CD8-positive, alpha-beta T cell (primary cell): ENCODE measurements at places on chromosomes 5 and 9.

DNA sequence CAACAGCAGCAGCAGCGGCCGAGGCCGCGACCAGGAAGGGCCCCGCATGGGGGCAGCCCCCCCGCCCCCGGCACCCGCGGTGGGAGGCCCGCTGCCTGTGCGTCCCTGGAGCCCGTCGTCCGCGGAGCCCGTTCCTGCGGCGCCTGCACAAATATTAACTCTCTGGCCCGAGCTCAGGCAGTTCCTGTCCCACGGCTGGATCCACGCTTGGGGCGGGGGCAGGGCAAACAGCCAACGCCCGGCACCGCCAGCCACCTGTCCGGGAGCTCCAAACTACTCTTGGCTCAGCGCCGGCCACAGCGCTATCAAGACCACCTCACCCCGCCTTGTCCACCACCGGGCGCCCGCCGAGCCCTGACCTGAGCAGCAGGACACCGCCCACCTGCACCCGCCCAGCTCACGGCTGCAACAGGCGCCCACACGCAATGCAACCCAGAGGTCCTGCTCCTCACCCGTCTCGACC, at the start of gene LRRC26:
Gene LRRC26 (minus strand): TSS at position 156 of the 463 bp plus-strand sequence. CDS start 108 bp downstream, at position 48.
- no peak for DNase-seq

DNA sequence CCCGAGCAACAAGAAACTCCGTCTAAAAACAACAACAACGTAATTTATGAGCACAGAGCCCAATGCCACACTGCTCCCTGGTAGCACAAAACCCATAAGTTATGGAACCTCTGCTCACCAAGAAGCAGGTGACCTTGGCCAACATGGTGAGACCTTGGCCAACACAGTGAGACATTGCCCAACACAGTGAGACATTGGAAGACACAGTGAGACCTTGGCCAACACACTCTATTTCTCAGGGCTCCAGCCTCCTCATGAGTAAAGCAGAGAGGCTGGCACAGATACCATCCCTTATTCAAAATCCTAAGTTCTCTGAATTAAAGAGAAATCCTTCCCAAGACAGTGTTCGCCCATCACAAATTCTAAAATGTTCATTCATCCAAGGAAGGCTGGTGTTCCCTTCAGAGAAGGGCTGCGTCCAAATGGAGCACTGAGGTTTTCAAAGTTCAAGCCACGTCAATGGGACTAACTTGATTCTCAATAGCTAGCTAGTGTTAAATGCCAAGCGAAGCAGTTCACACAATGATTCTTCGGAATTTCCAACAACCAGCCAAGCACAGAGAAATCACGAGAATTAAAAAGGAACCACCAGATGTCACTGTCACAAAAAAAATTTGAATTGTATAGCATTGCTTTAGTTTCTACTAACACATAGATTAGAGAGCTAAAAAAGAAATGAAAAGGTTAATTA, 29.5 kb downstream of the TTC39B start:
- DNase-seq, result no peak

GRCh38 chr5:51821697-51822096, 438.4 kb downstream of the ISL1 start:
- DNase-seq, result no peak

DNA sequence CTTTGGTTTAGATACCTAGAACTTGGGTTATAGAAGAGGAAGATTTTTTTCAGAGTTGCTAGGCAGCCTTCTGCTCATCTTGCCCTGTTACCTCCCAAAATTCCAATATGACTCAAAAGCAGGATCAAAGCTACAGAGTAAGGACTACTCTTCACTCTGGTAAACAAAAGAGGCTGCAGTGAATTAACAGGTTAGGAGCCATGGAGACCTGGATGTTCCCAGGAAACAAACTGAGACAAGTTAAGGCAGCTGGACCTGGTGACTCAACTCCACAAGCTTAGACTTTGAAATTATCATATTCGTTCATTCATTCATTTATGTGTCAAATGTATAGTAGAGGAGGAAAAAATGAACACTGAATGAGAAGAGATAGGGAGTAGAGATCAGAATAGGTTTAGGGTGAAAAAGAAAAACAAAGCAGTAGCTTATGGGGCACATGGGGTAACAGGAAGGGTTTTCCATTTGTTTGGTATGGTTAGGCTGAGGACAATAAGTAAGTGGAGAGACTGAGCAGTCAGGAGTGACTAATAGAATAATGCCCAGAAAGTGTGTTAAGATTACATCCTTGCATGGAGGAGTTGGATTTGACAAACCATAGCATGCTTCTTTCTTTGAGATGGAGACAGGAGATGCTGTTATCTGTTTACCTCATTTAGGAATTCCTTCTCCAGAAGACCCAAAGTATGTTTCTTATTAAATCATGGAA, 464.0 kb upstream of the ZNF608 start:
- no peak for DNase-seq

- DNase-seq, result no peak
These were observed 67.4 kb upstream of the ADAMTS19 start for GRCh38 chr5:129392681-129393080.

DNA sequence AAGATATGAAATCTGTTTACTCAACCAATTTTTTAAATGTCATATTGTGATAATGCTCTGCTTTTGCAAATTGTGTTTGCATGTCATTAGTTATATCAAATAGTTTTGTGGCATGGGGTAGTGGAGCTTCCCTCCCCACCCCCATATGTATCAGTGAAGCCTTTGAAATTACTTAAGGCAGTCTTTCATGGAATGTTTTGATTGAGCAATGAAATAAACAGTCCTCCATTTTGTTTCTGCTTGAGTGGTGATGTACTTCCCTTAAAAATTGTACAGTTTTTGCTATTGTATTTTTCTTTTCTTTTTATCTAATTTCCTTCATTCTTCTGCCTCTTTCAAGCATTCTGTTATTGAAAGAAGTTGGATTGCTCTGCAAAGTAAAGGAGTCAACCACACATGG, 3.5 kb downstream of the SOWAHA start:
- DNase-seq, result no peak

- no peak for DNase-seq
These were observed 50.7 kb upstream of the CHSY3 start for GRCh38 chr5:129853588-129853987.

DNA sequence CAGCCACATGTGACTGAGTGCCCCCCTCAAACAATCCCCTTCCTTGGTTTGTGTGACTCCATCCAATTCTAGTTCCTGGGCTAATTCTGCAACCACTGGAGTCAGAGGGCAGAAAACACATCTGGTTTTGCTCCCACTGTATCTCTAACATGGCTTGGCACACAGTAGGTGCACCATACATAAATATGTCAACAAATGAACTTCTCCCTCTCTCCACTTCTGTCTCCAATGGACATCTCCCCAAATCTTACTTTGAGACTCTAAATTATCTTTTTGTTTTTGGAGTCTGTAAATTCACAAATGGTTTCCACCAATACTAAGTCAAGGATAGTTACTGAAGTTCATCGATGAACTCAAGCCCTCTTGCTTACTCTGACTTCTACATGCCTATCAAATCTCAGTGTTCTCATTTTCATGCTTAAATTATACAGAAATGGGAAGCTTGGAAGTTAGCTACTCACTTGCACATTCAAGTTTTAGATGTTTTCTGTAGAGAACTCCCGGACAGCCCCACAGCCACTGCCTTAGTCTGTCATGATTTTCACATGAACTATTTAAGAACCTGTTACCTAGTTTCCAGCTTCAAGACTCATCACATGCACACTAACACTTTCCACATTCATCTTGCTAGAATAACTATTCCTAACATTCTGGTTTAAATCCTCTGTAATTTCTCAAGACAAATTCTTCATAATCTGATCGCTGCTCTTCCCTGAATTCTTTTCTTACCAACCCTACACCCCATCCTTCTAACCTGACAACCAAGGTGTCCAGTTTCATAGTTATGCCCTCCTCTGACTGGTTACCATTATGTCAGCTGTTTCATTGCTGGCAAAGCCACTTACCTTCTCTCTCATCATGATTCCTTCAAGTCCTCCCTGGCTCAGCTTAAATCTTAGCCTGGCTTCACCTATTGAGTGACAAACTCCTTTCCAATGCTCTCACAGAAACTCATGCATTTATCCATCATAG, 6.0 kb downstream of the RPL37 start:
- no peak for DNase-seq

DNA sequence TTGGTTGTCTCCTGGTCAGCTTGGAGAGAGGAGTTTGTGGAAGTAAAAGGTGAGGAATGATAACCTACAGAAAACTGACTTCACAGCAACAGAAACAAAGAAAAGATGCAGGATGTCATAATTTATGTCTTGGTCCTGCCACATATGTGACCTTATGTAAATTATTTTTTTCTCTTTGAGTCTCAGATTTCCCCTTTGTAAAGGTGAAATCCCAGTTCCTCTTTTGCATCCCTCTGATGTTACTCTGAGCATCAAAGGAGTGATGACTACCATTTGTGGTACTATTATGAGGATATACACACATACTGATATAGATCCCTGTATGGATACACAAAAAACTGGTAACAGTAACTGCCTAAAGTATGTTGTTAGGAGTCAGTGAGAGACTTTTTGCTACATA, 1.4 kb upstream of the THG1L start:
- peak; percentile 40 for DNase-seq

GRCh38 chr9:113649855-113650206, 186.3 kb downstream of the RGS3 start:
- DNase-seq, result no peak

- DNase-seq, result no peak
These were observed 2.8 kb downstream of the AIF1L start for GRCh38 chr9:131099102-131099606.

DNA sequence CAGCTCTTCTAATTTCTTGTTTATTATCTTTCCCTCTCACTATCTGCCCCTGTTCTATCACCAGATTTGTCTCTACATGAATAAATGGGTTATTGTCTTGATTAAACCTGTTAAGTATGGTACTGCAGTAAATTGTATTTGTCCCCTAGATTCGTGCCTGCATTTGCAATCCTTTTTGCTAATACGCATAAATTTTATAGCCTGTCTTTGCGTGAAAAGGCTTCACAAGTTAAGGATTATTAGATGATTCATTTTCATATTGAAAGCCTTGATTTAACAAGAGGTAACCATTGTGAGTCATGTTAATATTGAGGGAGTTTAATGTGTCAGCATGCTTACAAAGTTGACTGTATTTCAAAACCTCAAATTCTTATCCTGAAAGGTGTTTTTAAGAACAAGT, 204.6 kb downstream of the PCSK1 start:
- DNase-seq, result no peak

- DNase-seq, result peak; percentile 24
These were observed 90.9 kb downstream of the THBS4 start for GRCh38 chr5:80125962-80126480.

- peak; percentile 62 for DNase-seq
These were observed 12.0 kb upstream of the TOR2A start for GRCh38 chr9:127746959-127747569.

DNA sequence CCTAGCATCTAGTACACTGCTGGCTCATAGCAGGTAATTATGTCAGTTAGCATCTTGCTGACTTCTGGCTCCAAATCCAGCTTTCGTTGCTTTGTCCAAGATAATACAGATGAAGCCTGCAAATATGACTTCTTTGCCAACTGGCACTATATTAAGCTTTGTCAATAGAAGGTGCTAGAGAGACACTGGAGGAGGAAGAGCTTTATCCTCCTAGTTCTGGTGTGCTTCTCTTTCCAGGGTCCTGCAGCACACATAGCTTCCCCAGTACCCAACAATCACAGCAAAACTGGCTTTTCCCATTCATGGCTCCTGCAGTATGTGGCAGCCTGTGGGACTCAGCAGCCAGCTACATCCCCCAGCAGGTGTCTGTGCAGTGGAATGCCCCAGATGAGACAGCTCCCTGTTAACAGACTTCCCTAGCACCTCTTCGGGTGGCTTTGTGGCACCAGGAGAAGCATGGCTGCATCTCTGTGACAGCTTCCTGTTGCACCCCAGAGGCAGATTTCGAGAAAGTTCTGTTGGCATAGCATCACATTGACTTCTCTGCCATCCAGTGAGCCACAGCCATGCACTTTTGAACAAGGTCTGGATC, 147.8 kb downstream of the OXCT1 start:
- no peak for DNase-seq

GRCh38 chr9:98989036-98990000, 45.6 kb downstream of the COL15A1 start:
- no peak for DNase-seq

GRCh38 chr5:41181691-41182564, 31.4 kb downstream of the C6 start:
- no peak for DNase-seq

DNA sequence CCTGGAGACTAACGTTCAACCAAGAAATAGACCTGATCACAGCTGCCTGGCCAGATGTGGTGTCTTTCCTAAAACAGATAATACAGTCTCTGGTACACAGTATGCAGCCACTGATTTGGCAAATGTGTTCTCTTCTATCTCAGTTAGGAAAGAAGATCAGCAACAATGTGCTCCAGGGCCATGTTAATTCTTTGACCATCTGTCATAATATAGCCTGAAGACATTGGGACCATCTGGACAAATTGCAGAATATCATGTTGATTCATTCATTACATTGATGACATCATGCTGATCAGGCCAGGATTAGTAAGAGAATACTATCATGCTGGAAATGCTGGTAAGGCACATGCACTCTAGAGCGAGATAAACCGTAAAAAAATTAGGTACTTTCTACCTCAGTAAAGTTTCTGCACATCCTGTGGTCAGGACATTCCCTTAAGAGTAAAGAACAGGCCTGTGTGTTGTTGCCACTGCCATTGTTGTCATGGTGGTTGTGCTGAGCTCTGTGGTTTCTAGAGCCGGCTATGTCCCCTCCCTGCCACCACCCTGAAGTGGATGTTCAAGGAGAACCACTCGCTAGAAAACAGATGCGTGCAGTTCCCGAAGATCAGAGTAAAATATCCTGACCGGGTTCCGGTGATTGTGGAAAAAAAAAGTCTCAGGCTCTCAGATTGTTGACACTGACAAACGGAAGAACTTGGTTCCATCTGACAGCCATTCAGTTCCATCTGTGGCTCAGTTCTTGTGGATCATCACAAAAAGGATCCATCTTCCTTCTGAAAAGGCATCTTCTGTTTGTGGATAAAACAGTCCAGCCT, 6.4 kb upstream of the JMY start:
- DNase-seq, result no peak

- DNase-seq, result no peak
These were observed 90.4 kb upstream of the PUM3 start for GRCh38 chr9:2934241-2934650.

- DNase-seq, result no peak
These were observed 677.3 kb downstream of the PRELID2 start for GRCh38 chr5:145157841-145158240.

DNA sequence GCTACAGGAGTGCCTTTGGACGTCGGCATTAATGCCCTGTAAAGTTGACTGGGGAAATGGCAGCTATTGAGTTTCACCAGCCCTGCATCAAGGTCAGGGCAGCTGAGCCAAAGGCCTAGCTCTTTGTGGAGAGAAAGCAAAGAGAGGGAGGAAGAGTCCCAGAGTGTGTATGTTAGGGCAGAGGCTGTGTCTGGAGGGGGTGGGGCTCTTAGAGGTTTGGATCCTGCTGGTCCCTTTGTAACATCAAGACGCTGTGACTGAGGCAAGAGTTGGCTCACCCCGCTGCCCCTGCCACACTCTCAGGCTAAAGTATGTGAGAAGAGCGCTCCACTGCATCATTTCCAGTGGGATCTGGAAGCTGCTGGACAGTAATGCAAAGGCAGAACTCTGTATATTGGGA, 34.3 kb downstream of the TMOD1 start:
- no peak for DNase-seq

GRCh38 chr5:112294126-112294525, 125.0 kb downstream of the EPB41L4A start:
- DNase-seq, result no peak
